Dorsolateral prefrontal cortex (tissue), 122 donors: ENCODE measurements at places on chromosomes 1 and 21. TPM values are rescaled to one million over a fixed set of nuclear protein-coding genes. Genes with fewer than 3 reads are reported as not detected.

The PLPPR5 gene
- 10.7 TPM for total RNA-seq

The TRIM46 gene
- total RNA-seq: 22.3 TPM

The ACTN2 gene
- total RNA-seq: 90.4 TPM

The MIA3 gene
- total RNA-seq: 99.8 TPM

The OR2L2 gene
- total RNA-seq: 6.3 TPM

The TCEANC2 gene
- 11.2 TPM for total RNA-seq

The KIF26B gene
- 7.2 TPM for total RNA-seq

The KCNK2 gene
- 8.8 TPM for total RNA-seq
